ENCODE measurements at places on chromosomes 6 and 20. TPM values are rescaled to one million over a fixed set of nuclear protein-coding genes. Genes with fewer than 3 reads are reported as not detected.

Gene HLA-F
- total RNA-seq: 30.4 TPM

Gene TNFRSF21
- 2.1 TPM for total RNA-seq

Gene KHDC1L
- 0.72 TPM for total RNA-seq

Gene LAMA4
- total RNA-seq: 260 TPM

Gene C20orf141
- total RNA-seq: 0.29 TPM

Gene SLC22A7
- not detected for total RNA-seq

Gene C6orf58
- not detected for total RNA-seq

Gene CCN6
- 6.8 TPM for total RNA-seq

Gene REM1
- total RNA-seq: not detected

Gene PAK5
- total RNA-seq: not detected

Gene BPIFB6
- total RNA-seq: not detected

Gene EYS
- total RNA-seq: under 0.01 TPM

- DNase-seq: no peak
Observed at GRCh38 chr6:75546381-75546780, 52.8 kb upstream of the FILIP1 start.

DNA sequence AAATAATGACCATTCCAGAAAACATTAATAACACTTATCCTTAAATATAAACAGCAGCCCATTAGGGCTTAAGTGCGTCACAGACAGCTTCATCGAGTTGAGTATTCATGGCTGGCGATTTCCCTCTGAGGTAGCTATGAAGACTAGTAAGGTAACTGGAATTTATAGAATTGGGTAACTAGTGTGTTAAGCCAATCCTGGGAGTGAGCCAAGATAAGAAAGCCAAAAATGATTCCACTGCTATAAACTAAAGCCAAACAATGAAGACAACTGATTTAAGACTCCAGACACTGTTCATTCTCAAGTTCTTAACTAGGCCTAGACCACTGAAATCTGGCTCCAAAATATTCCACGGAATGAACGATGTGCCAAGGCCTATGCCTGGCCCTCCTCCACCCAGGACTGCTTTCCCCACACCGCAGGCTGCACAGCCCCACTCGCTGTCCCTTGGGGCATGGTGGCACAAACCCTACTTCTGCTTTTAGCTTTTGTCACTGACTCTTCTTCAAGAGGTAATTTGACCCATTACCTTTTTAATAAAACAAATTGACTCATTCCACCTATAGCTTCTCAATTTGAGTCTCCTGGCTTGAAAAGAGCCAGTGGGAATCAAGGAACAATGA, 66.0 kb downstream of the BLOC1S5 start:
- no peak for DNase-seq

GRCh38 chr6:74713941-74714340, 491.9 kb downstream of the COL12A1 start:
- DNase-seq: no peak

DNA sequence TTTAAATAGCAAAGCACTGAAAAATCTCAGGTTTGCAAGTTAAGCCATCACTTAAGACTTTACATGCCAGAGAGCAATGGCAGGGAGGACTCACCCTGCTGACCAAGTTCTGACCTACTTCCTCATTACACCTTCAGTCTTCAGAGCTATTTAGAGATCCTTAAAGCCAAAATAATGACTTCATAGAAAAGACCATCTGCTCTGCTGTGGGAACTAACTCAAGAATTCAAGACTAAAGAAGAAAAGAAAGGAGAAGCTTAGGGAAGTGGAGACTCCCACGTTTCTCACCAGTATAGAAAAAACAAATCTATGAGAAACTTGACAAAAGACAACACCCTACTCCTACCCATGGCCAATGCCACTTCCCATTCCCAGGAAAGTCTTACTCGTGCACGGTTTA, 28.6 kb downstream of the XPO5 start:
- DNase-seq: no peak

DNA sequence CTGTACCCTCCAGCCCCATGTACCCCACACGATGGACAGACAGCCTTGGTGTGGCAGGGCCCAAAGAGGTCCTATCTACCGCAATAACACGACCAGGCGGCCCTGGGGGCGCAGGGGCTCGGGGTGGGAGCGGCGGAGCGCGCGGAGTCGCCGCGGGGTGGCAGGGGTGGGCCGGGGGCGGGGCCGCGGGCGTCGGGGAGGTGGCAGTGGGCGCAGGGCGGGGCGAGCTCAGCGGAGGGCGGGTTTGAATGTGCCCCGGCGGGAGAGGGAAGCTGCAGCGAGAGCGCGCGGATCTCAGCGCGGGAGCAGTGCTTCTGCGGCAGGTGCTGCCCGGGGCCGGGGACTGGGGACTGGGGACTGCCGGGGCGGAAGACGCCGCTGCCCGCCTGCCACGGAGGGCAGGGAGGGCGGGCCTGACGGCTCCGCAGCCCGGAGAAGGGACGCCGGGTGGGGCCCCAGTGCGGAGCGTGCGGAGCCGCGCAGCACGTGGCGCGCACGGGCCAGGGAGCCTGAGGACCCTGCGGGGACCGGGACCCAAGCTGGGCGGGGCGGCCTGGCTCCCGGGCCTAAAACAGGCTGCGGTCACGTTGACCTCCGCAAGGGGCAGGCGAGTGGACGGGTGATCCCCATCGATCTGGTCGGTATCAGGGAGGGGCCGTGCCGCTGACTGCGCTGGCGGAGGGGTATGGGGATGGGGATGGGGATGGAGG, at the start of gene SLC29A1:
SLC29A1 (plus strand) TSS at position 277 of the 710 bp plus-strand sequence. CDS start 3,719 bp downstream, outside the sequence.
- DNase-seq: peak; percentile 98

DNA sequence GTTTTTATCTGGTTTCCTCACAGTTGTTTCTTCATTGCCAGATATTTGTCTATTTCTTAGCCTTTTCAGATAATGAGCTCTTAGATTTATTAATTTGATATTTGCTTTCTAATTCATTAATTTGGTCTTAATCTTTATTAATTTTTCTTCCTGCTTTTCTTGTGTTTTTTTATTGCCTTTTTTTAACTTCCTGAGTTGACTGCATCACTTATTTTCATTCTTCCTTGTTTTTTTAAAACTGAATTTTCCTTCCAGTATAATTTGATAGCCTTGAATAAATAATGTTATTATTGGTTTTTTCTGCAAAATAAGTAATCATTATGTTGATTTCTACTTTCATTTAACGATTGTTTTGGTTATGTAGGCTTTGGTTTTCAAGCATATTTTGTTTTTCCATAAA, 91.5 kb downstream of the RNF144B start:
- no peak for DNase-seq

- no peak for DNase-seq
Observed at GRCh38 chr6:118881440-118882313, 12.3 kb upstream of the ASF1A start.

- DNase-seq: no peak
Observed at GRCh38 chr6:45049188-45049843, 278.8 kb upstream of the RUNX2 start.

DNA sequence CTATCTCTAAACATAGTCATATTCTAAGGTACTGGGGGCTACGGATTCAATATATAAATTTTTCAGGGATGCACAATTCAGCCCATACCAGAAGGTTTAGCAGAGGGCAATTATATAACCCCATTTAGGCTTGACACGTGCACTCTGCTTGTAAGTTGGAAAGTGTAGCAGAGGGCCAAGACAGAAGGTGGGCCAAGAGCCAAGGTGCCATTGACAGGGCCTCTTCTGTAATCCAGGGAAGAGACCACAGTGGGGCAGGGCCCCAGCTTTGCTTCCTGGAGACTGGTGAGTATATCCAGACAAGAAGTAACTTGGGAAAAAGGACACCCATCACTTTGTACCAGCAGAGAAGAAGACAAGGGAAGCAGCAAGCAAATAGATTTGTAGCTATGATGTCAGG, 672.4 kb upstream of the MARCKS start:
- peak; percentile 10 for DNase-seq

DNA sequence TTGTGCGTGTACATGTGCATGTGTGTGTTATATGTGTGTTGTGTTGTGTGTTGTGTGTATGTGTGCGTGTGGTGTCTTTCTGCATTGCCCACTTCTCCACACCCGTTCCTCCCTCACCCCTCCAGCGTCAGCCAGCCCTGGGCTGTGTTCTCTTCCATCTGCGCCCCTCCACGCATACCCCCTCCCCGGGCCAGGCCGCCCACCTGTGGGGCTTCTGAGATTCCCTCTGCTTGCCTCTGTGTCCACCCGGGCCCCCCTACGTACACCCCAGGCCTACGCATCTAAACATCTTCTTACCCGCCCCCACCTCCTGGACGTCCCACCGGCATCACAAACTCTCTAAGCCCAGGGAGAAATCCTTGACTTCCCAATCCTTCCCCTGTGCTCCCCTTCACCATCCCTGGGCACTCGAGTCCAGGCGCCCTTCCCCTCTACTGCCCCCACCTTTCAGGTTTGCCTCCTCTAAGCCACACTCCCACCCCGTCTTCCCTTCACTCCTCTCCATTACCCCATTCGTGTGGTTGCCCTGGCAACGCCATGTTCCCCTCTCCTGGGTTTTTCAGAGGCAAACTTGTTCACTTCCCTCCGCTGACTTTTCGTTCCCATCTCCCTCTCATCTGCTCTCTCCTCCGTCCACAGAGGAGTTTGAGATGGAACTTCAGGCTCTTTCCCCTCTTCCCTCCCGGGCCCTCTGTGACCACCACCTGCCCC, 81.7 kb upstream of the NNAT start:
- no peak for DNase-seq

- no peak for DNase-seq
Observed at GRCh38 chr6:67883500-67884366, 751.3 kb upstream of the ADGRB3 start.

GRCh38 chr6:155317186-155317585, 2.9 kb upstream of the TFB1M start:
- no peak for DNase-seq

DNA sequence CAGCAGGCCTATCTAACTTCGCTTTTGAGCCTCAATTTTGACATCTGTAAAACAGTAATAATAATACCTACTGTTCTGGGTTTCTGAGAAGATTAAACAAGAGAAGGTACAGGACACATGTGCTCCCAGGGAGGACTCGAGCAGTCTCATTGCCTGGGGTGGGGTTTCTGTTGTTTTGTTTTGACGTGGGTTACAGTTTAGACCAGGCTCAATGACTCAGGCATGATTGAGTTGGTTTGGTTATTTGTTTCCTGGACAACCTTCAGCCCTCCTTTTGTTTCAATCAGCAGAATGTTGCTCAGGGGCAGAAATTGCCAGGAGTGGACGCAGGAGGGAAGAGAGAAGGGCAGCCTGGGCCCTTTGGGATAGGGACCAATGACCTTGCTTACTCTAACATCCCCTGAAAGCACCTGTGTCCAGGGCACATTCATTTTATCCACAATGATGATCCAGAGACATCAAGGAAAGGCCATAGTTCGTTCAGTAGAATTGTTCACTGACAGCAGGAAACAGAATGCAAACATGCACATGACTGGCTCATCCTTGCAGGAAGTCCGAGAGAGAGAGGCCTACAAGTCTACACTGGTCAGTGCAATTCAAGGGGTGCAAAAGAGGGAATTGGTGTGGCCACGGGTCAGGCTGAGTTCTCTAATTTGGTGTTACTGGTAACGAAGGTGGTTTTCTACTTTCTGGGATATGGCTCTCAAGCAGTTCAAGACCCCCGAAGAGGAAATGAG, 74.5 kb upstream of the MRPS10 start:
- DNase-seq: peak; percentile 86

DNA sequence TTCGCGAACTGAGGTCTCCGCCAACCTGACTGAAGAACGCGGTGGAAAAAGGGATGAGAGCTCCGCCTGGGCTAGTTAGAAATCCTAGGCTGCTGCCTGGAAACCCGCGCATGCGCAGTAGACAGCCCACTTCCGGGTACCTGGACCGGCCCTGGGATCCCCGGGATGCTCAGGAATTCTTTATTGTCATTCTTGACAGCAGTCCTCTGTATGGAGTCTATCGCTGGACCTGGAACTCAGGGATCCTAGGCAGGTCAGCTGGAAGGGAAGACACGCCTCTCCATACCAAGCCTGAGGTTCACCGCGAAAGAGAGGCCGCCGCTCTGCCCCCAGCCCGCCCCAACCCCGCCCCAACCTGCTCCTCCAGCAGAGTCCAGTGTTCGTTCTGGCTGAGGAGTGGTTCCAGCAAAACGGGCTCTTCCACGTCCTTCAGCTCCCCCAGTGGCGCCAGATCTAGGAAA, 1379.2 kb upstream of the DEFB115 start:
- DNase-seq: peak; percentile 63

- DNase-seq: no peak
Observed at GRCh38 chr6:135251498-135252441, 70.7 kb downstream of the MYB start.

GRCh38 chr6:117233145-117233544, 32.2 kb upstream of the VGLL2 start:
- DNase-seq: no peak

- no peak for DNase-seq
Observed at GRCh38 chr6:147603392-147604081, 95.0 kb downstream of the SAMD5 start.

- DNase-seq: no peak
Observed at GRCh38 chr20:7383216-7383615, 557.0 kb downstream of the HAO1 start.

DNA sequence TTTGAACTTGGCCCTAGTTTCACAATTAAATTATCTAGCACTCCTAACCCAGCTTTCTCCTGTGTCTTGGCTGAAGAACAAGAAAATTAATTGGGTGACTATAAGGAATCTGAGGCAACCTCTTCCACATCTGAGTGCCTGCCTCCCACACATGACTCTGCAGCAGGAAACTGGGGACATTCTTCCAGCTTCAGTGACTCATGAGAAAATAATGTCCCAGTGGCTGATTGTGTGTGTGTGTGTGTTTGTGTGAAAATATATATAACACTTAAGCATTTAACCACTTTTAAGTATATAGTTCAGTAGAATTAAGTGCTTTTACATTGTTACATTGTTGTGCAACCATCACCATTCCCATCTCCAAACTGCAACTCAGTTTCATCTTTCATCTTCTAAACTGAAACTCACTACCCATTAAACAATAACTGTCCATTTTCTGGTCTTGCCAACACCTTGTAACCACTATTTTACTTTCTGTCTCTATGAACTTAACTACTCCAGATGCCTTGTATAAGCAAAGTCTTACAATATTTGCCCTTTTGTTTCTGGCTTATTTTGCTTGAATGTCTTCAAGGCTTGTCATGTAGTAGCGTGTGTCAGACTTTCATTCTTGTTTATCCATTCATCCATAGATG, 8.7 kb downstream of the TRIM38 start:
- peak; percentile 62 for DNase-seq

DNA sequence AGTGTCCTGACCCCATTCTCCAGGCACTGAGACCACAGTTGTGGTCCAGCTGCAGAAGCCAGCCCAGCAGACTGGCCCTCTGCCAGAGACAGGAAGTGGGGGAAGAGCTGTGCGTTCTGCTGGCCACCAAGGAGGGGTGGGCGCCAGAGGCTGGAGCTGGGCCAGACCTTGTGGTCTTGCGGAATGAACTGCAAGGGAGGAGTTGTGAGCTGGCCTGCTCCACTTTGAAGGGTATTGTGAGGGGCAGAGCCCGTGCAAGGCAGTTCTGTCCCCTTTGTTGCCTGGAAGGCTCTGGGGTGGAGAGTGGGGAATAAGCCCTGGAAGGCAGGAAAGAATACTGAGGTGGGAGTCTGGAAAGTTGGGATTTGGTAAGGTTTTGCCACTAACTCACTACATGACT, 3.6 kb upstream of the MDFI start:
- DNase-seq: peak; percentile 36

- no peak for DNase-seq
Observed at GRCh38 chr6:61909486-61909885, 376.5 kb downstream of the KHDRBS2 start.

GRCh38 chr20:5065879-5066383, 53.8 kb downstream of the PCNA start:
- DNase-seq: peak; percentile 97

GRCh38 chr20:52313341-52313963, 121.9 kb upstream of the ZFP64 start:
- no peak for DNase-seq
